ENCODE measurements at places on chromosomes 16 and 17. TPM values are rescaled to one million over a fixed set of nuclear protein-coding genes. Genes with fewer than 3 reads are reported as not detected.

Gene PSME3IP1
- 103 TPM for total RNA-seq

Gene UNC45B
- total RNA-seq, result not detected

Gene IGF2BP1
- total RNA-seq, result 0.63 TPM

Gene ZNF469
- total RNA-seq, result 0.26 TPM

Gene SALL1
- total RNA-seq, result not detected

Gene SYCE1L
- 2.6 TPM for total RNA-seq

Gene IRF8
- total RNA-seq, result 12.1 TPM

Gene TXNL4B
- 18.9 TPM for total RNA-seq

Gene STUB1
- 98.2 TPM for total RNA-seq

Gene CCL22
- total RNA-seq, result 1.1 TPM

Gene ABCA3
- total RNA-seq, result 4.7 TPM

Gene OTOP2
- total RNA-seq, result not detected

Gene ITGB4
- 0.54 TPM for total RNA-seq

Gene P2RX1
- not detected for total RNA-seq
